ENCODE measurements at places on chromosomes 3 and 15.

DNA sequence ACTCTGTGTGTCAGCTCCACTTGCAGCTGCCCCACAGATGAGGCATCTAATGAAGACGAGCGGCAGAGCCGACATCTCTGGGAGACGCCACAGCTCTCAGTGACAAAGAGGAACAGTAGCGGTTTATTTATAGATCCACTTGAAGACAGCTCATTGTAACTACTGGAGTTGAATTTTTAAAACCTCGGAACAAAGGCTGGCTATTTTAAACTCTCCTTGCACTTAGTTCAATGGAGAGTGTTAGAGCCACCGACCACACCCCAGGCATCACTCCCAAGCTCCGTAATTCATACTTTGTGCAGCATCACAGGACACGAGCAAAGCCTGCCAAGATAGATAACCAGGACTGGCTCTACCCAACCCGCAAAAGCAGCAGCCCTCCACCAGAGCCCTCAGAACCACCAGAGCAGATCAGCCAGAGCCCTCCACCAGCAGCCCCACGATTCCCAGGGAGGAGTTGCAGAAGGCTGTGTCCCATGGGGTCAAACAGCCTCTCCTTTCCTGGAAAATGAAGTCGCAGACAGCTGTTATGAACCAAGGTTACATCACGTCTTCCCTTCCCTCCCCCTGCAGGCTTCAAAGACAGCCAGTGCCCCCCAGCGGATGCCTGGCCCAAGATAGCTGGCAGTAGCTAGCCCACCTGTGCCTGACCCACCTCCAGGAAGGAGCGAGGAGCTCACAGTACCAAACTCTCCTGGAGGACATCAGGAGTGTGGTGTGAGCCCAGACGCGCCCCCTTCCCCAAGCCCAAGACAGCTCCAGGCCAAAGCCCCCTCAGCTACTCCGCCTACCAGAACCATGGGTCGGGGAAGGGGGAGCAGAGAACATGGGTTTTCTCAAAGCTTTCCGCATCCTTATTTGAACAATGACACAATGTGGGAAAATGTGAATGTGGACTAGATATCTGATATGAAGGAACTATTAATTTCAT, 45.7 kb downstream of the POC1A start:
- no peak for DNase-seq

DNA sequence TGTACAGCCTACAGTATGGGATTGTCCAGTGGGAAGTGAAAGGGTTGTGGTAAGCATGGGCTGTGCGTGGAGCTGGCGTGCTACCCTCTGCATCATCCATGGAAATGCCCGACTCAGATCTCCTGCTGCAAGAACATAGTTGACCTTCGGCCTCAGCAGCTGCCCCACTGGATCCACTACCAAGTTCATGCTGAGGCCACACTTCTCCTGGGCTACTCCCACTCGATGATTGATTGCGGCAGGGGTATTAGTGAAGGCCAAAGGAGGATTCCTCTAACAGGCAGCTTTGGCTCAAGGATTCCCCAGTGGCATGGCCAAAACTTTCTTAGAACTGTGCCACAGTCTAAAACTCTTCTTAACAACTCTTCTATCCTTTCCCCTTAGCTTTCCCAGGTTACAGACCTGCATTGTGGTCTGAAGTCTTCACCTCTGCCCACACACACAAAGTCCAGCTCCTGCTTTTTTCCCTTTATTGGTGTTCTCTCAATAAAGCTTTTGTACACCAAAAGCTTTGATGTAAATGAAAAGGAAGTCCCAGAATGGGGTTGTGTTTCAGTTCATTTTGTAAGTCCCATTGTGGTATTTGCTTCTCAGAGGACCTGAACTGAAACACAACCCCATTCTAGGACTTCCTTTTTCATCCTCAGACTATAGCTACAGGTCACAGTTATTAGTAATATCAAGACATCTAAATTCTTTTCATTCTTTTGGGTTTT, 4.9 kb upstream of the TBC1D5 start:
- DNase-seq: no peak

DNA sequence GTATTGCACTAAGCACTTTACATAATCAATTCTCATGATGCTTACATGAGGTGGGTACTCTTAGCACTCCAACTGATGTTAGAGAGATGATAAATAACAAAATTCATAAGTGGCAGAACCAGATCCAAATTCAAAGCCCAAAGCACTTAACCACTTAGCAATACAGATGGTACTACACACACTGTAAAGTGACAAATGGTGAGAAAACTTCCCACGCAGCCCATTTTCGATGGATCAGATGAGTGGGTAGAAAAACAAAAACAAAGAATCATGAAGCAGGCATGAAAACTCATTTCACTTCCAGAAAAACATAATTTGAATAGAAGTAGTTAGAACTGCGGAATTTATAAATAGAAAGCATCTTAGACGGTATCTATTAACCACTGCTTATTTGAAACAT, 66.2 kb downstream of the FRMD4B start:
- no peak for DNase-seq

- no peak for DNase-seq
These were observed 57.4 kb downstream of the HRH1 start for GRCh38 chr3:11211531-11212298.

- no peak for DNase-seq
These were observed 182.5 kb downstream of the ATP10A start for GRCh38 chr15:25680686-25681025.

- DNase-seq: no peak
These were observed 21.7 kb downstream of the DZIP1L start for GRCh38 chr3:138093721-138094120.

GRCh38 chr15:29813009-29813408, 9.3 kb downstream of the TJP1 start:
- DNase-seq: no peak
